ENCODE measurements at places on chromosomes 5 and 9.
A peak's percentile ranks its signal among the peaks of the same experiment; 100 is the strongest.

DNA sequence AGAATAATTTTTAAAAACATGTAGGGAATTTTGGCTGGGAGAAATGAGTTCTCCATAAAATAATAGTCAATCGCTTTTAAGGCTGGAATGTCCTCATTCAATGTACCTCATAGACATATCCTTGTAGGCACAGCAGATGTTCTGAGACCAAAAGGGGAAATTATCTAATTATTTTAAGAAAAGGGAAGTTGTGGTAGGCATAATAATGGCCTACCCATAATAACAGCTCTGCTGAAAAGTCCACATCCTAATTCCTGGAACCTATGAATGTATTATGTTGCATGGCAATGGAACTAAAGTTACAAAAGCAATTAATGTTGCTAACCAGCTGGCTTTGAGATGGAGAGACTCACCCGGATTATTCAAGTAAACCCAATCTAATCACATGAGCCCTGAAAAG lies 216.1 kb downstream of the TRIM36 start:
- peak; percentile 7 for DNase-seq

GRCh38 chr5:149605998-149606724 lies 24.9 kb downstream of the ARHGEF37 start:
- peak; percentile 57 for DNase-seq

DNA sequence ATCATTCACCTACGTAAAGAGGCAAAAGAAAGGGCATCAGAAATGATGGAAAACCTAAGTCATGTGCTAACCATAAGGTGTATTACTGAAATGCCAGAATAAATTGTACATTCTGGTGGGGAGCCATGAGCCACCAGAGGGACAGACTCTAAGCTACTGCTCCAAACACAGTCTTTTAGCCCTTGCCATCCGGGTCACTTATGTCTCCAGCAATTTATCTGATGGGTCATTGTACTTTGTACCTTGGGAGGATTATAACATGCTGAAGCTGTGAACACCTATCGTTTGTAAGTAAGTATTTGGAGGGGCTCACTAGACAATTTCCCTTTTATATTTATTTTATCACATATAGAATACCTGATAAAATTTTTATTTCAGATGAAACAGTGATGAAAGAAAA lies 495.1 kb downstream of the KIF4B start:
- DNase-seq = no peak

- no peak for DNase-seq
Measured at GRCh38 chr9:107348836-107349235, 65.8 kb downstream of the RAD23B start.

- no peak for DNase-seq
Measured at GRCh38 chr5:80140496-80140895, 105.3 kb downstream of the THBS4 start.

DNA sequence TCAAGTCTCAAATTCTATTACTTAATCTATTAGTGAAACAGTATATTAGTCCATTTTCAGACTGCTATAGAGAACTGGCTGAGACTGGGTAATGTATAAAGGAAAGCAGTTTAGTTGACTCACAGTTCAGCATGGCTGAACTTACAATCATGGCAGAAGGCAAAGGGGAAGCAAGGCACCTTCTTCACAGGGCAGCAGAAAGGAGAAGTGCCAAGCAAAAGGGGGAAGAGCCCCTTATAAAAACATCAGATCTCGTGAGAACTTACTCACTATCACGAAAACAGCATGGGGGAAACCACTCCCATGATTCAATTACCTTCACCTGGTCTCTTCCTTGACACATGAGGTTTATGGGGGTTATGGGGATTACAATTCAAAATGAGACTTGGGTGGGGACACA lies 67.9 kb upstream of the CHSY3 start:
- DNase-seq = peak; percentile 23

GRCh38 chr5:175805256-175806011 lies 65.9 kb upstream of the CPLX2 start:
- no peak for DNase-seq

- no peak for DNase-seq
Measured at GRCh38 chr5:135570453-135570764, 8.4 kb downstream of the CXCL14 start.

GRCh38 chr5:29697785-29698414 lies 1495.6 kb upstream of the CDH6 start:
- DNase-seq = peak; percentile 70

- no peak for DNase-seq
Measured at GRCh38 chr5:68224509-68225187, 9.1 kb downstream of the PIK3R1 start.

DNA sequence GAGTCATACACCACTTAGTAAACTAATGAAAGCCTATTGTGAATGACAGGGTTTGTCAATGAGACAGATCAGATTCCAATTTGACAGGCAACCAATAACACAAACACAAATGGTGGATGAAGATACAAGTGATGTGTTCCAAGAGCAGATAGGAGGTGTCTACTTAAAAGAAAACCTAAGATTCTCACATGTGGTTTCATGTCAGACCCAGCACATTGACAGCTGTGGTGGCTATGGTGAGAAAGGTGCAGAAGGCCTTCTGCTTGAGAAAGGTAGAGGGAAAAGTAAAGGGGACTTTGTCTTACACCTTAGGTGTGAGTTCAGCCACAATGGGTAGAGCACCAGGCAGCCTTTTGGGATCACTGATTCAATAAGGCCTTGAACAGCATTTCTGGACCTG lies 11.2 kb downstream of the ANKRD31 start:
- no peak for DNase-seq

Data from OCI-M1 (cell line).